SK-N-SH treated with all-trans-retinoic acid at 6 μM for 48 hours (cell line): ENCODE measurements at places on chromosomes 1 and 21.

DNA sequence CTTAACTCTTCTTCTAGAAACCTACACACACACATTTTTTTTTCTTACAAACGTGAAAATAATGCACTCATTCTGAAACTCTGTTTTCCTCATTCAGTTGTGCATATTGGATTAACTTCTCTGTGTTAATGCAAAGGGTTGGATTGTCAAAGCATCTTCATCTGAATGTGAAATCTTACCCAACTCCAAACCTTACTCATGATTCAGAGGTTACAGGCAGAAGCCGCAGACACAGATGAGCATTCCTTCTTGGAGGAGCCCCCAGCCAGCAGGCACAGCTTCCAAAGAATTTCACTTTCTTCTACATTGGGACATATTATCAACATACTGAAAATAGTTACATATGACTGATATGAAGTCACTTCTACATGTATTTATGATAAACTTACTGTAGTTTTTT is 15.7 kb downstream of the PATJ start:
- ATAC-seq = no peak

DNA sequence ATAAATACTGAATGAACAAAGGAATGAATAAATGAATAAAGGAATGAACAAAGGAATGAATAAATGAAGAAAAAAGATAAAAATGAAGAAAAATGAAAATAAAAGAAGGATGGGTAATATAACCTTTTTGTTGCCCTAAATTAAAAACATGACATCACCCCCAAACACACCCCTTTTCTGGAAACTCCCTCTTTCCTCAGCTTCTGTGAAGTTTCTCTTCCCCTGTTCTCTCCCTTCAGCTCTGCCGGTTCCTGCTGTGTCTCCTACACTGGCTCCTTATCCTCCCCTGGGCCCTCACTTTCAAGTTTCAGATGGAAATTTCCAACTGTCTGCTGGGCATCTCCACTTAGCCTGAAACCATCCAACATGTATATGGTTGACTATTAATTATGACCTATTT is 37.9 kb downstream of the RAB3B start:
- ATAC-seq = no peak

DNA sequence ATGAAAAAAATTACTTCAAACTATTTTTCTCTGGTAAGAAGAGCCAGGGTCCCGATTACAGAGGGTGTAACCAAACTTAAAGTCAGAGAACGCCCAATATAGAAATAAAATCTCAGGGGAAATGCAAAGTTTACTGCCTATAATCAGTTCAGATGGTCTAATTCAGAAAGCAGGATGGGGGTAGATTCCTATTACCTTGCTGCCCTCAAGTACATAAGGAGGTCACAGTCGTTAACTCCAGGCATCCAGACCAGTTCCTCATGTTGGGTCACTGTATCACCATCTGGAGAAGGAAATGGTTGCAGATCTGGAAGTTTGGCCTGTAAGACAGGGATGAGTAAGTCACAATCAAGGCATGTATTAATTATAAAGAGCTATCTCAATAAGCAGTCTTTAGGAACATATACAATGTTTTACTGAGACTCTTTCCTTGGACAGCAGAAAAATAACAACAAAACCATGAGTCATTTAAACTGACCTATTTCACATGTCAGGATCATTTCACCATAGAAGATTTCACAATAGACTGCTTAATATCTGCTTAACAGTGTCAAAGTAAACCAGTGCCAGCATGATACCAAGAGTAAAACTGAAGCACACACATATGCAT is 179.4 kb downstream of the SLC45A1 start:
- no peak; the same call in 2 of the 3 replicates for ATAC-seq

DNA sequence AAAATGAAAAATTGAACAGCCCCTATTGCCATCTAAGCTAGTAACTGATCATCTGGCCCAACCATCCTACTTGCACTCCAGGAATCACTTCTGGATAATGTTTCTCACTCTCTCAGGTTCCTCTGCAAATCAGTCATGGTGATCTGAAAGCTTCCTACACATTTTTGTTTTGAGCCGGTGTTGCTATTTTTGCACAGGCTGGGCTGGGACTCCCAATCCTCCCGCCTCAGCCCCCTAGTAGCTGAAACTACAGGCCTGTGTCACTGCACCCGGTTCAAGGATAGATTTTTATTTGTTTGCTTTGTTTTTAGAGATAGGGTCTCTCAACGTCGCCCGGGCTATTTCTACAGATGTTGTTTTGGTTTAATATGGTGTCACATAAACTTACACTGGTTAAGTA is 40.5 kb upstream of the HMCN1 start:
- no peak for ATAC-seq

DNA sequence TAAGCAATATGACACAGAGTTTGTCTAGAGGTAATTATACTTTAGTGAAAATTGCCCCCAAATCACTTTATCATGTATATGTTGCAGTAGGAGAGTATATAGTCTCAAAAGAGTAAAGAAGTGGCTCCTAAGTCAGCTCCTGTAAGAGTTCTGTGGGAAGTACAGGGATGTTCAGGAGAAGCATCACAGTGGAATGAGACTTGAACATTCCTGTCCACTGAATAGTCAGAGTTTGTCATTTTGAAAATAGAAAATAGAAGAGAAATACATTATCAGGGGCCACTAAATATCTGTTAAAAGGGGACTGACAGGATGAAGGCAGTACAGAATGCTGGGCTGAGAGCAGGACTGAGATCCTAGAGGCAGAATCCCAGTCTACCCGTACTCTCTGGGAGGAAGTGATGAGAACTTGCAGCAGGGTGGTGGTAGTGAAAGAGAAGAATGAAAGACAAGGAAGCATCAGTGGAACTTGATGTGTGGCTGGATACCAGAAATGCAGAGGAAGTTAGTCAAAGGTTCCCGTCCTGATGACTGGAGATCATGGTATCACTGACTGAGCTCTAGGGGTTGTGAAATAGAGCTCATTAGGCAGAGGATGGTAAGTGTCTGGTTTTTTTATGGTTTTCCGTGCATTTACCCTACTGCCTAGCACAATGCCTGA is 153.4 kb downstream of the FMN2 start:
- ATAC-seq = peak; percentile 64

- ATAC-seq = no peak
These were observed 454.6 kb upstream of the RUNX1 start for GRCh38 chr21:35503671-35504070.

- no peak for ATAC-seq
These were observed 86.9 kb downstream of the EPS15 start for GRCh38 chr1:51432146-51432545.
